ENCODE measurements at places on chromosomes 6 and 20. TPM values are rescaled to one million over a fixed set of nuclear protein-coding genes. Genes with fewer than 3 reads are reported as not detected.
A peak's percentile ranks its signal among the peaks of the same experiment; 100 is the strongest.

Gene HLA-DQA2
- total RNA-seq: not detected

Gene FAM217A
- not detected for total RNA-seq

Gene KATNA1
- total RNA-seq: 16.7 TPM

Gene PRDM13
- 0.44 TPM for total RNA-seq

Gene TCFL5
- 14.6 TPM for total RNA-seq

Gene SALL4
- total RNA-seq: 75.8 TPM

Gene PLN
- total RNA-seq: not detected

Gene DLK2
- total RNA-seq: 0.75 TPM

Gene RBBP9
- total RNA-seq: 28.3 TPM

Gene SLC12A5
- 1.9 TPM for total RNA-seq

- no peak overlapping the region for H3K4me3 ChIP-seq
- no peaks in the 10 kb centered on the region for H3K36me3 ChIP-seq
- no peak overlapping the region for H3K27ac ChIP-seq
Measured at GRCh38 chr6:121460170-121460569, 24.7 kb downstream of the GJA1 start.

DNA sequence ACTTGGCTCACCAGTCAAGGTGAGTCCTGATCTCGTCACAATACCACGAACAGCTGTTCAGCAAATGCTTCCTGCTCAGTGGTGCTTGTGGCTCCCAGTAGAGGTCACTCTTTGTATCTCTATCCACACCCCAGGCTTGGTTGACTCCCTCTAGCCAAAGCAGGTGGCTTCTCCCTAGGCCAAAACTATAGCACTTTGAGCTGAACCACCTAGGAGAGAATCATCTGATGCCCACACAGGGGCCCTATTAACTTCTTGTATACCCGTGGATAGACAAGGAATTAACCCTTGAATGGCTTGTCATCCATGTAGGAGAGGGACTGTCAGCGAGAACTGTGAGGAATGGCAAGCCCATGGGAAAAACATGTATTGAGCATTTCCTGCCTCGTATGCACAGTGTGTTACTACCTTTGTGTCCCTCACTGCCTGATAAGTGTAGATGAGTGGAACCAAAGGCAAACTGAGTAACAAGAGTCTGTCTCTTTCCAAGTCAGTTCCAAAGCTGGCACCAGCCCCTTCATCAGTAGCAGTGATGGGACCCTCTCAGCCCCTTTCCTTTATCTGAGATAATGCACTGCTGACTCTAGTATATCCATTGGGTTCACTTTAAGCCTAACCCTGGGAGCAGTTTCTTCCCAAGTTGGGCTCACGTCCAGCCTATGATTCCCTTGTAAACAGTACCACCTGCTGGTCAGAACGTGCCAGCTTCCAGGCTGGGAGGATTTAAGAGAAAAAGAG is 42.5 kb downstream of the EIF2S2 start:
- peak; percentile 86 for DNase-seq
- no peak overlapping the region for H3K27ac ChIP-seq
- no peak overlapping the region for H3K4me3 ChIP-seq
- H3K4me1 ChIP-seq: no peaks in the 10 kb centered on the region
- H3K27me3 ChIP-seq: no peaks in the 10 kb centered on the region
- peaks cover 1% of the 10 kb centered on the region for H3K36me3 ChIP-seq

GRCh38 chr20:63025534-63026331 is 19.0 kb upstream of the BHLHE23 start:
- peak overlapping the region; percentile 4 for H3K27ac ChIP-seq
- H3K27me3 ChIP-seq: no peaks in the 10 kb centered on the region
- H3K36me3 ChIP-seq: no peaks in the 10 kb centered on the region
- DNase-seq: no peak
- no peak overlapping the region for H3K4me3 ChIP-seq

DNA sequence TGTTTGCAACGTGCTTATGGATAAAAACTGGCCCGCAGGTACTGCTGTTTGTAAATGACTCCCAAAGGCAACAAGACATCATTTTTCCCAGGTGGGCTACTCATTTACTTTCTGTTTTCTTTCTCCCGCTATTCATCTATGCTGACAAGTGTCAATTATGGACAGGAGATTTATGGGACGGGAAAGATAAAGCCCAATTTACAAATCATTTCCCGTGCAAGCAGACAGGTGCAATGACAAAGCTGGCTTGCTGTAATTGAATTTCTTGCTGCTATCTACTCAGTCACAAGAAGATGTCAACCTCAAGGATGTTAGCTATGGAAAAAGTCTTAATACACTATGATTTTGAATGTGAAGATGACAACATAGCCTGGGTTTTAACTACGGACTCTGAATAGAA is 125.5 kb downstream of the EPHA7 start:
- no peak overlapping the region for H3K4me3 ChIP-seq
- H3K27ac ChIP-seq: no peak overlapping the region
- no peak for DNase-seq
- no peaks in the 10 kb centered on the region for H3K4me1 ChIP-seq
- H3K36me3 ChIP-seq: no peaks in the 10 kb centered on the region
- H3K27me3 ChIP-seq: no peaks in the 10 kb centered on the region

DNA sequence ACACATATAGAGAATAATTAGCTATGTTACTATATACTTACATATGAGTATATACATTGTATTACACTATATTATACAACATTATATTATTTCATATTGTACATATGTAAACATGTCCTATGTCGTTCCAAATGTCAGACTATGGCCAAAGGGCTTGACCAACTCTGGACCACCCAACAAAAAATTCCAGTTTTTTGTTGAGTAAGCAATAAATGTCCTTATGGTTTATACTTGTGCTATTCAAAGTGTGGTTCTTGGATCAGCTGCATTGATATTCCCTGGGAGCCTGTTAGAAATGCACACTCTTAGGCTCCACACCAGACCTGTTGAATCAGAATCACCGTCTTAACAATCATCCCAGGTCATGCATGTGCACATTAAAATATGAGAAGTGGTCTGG is 225.4 kb upstream of the ZFP64 start:
- no peaks in the 10 kb centered on the region for H3K4me1 ChIP-seq
- H3K4me3 ChIP-seq: no peak overlapping the region
- H3K36me3 ChIP-seq: no peaks in the 10 kb centered on the region
- no peak for DNase-seq
- H3K27me3 ChIP-seq: no peaks in the 10 kb centered on the region

DNA sequence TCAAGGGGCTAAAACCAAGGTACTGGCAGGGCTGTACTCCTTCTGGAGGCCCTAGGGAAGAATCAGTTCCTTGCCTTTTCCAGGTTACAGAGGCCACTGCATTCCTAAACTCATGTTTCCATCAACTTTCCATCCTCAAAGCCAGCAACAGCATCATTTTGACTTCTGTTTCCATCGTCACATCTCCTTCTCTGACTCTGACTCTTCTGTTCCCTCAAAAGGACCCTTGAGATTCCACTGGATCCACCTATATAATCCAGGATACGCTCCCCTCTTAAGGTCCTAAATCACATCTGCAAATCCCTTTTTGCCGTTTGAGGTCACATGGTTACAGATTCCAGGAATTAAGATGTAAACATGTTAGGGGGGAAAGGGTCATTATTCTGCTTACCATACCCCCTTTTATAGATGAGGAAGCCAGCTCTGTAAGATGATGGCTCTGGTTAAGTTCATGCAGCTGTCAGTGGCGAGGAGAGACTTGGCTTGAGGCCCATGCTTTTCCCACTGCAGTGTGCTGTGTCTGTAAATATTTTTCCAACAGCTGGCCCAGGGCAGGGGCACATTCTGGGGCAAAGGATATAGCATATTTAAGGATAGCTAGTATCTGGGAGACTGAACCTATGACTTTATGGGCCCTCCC is 114.6 kb downstream of the TNFRSF21 start:
- no peaks in the 10 kb centered on the region for H3K27me3 ChIP-seq
- no peak overlapping the region for H3K4me3 ChIP-seq
- peak overlapping the region; percentile 53 for H3K27ac ChIP-seq
- H3K4me1 ChIP-seq: no peaks in the 10 kb centered on the region

DNA sequence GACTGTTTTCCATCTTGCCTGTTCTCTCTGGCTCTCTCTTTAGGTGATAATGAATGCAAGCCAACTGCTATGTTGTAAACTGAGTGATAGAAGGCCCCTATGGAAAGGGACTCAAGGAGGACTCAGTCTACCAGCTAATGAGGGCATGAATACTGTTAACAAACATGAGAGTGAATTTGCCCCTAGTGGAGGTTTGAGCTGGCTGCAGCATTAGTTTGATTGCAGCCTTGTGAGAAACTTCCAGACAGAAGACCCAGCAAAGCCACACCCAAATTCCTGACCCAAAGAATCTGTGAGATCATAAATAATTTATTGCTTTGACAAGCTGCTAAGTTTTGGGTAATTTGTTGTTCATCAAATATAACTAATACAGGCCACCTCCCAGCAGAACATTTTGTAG is 50.0 kb upstream of the PLCB1 start:
- H3K27ac ChIP-seq: no peak overlapping the region
- no peaks in the 10 kb centered on the region for H3K27me3 ChIP-seq
- H3K36me3 ChIP-seq: no peaks in the 10 kb centered on the region
- peak; percentile 46 for DNase-seq

GRCh38 chr6:77092971-77093370 is 370.3 kb downstream of the HTR1B start:
- H3K4me3 ChIP-seq: no peak overlapping the region
- H3K4me1 ChIP-seq: no peaks in the 10 kb centered on the region
- H3K36me3 ChIP-seq: no peaks in the 10 kb centered on the region
- no peak for DNase-seq
- H3K27ac ChIP-seq: no peak overlapping the region

GRCh38 chr6:2447931-2448330 is 202.5 kb upstream of the GMDS start:
- H3K27ac ChIP-seq: peak overlapping the region; percentile 90
- H3K4me1 ChIP-seq: peaks cover 14% of the 10 kb centered on the region
- H3K36me3 ChIP-seq: no peaks in the 10 kb centered on the region
- no peaks in the 10 kb centered on the region for H3K27me3 ChIP-seq
- no peak for DNase-seq
- no peak overlapping the region for H3K4me3 ChIP-seq

DNA sequence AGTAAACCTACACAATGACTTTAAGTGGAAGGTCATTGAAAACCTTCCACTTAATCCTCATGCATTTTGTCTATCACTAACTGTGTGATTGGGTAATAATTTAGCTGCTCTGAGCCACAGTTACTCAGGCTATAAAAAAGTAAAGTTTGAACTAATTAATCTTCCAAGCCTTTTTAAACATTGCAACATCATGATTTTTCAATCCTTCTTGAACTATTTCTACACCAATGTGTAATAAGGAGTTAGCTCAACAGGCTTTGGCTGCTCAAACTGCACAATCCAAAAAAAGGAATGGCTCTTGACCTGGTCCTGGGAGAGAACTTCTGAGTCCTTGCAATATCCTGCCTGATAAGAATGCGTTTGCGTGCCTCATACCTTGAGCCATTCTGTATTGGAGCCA is 34.8 kb upstream of the FILIP1 start:
- H3K4me3 ChIP-seq: no peak overlapping the region
- H3K27ac ChIP-seq: no peak overlapping the region
- no peaks in the 10 kb centered on the region for H3K36me3 ChIP-seq
- DNase-seq: no peak

DNA sequence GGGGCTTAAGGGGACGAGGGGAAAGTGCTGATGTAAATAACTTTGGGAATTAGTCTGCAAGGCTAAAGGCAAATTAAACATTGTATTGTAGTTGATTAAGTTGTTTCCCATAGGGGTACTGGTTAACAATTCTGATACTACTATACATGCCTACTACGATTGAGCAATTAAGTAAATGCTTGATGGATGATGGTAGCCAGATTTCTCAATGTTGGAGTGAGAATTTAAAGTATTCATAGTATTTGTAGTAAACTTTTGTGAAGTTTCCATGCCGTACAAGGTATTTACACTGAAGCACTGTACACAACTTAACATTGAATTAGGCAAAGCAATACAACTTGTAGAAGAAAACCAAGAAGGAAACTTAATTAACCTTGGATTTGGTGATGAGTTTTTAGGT is 852.3 kb downstream of the QKI start:
- no peaks in the 10 kb centered on the region for H3K4me1 ChIP-seq
- no peak for DNase-seq
- H3K36me3 ChIP-seq: no peaks in the 10 kb centered on the region
- no peak overlapping the region for H3K4me3 ChIP-seq
- no peak overlapping the region for H3K27ac ChIP-seq
- H3K27me3 ChIP-seq: no peaks in the 10 kb centered on the region

- no peaks in the 10 kb centered on the region for H3K27me3 ChIP-seq
- no peaks in the 10 kb centered on the region for H3K36me3 ChIP-seq
- no peak overlapping the region for H3K27ac ChIP-seq
- H3K4me1 ChIP-seq: no peaks in the 10 kb centered on the region
- no peak for DNase-seq
- H3K4me3 ChIP-seq: no peak overlapping the region
Measured at GRCh38 chr6:139330826-139331500, 39.2 kb upstream of the TXLNB start.

- DNase-seq: no peak
- H3K27me3 ChIP-seq: no peaks in the 10 kb centered on the region
- no peak overlapping the region for H3K27ac ChIP-seq
- H3K4me1 ChIP-seq: no peaks in the 10 kb centered on the region
- no peaks in the 10 kb centered on the region for H3K36me3 ChIP-seq
Measured at GRCh38 chr6:67971812-67972211, 663.3 kb upstream of the ADGRB3 start.

- no peaks in the 10 kb centered on the region for H3K4me1 ChIP-seq
- H3K27me3 ChIP-seq: no peaks in the 10 kb centered on the region
- no peak for DNase-seq
- H3K27ac ChIP-seq: no peak overlapping the region
Measured at GRCh38 chr20:24866008-24866407, 83.1 kb upstream of the CST7 start.

DNA sequence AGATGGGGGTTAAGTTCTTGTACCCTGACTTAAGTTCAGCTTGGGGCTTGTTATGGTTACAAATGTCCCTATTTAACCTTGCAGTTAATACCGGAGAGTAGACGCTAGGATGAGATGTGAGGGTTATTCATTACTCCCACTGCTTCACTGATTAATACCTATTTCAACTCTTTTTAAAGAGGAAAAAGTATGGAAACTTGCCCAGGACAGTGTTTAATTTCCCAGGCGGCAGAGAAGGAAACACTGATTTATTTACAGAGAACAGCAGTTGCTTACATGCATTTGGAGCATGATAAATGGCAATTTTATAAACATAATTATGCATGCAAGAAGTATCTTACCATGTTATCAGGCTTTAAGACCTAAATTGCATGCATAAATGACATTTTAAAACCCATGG is 137.7 kb downstream of the RCAN2 start:
- no peaks in the 10 kb centered on the region for H3K36me3 ChIP-seq
- no peaks in the 10 kb centered on the region for H3K4me1 ChIP-seq

DNA sequence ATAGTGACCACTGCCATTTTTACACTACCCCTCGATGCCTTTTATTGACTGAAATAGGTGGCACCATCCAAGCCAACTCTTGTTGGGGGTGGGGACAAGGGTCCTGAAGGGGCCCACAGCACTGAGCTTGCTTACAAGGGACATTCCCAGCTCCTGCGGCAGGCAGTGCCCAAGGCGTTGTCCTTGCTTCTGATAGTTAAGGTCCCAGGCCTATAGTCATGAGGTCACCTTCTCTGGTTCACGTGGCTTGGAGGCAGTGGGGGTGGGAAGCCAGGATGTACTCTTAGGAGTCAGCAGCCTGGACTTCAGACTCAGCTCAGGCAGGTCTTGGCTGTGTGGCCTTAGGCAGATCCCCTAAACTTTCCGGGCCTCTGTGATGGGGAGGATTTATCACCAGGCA is 48.6 kb downstream of the TOX2 start:
- no peak for DNase-seq
- H3K4me1 ChIP-seq: no peaks in the 10 kb centered on the region
- no peak overlapping the region for H3K27ac ChIP-seq
- no peak overlapping the region for H3K4me3 ChIP-seq
- no peaks in the 10 kb centered on the region for H3K36me3 ChIP-seq

Data from Caco-2 (cell line).